T-helper 17 cell (primary cell): ENCODE measurements at places on chromosomes 6 and 20. TPM values are rescaled to one million over a fixed set of nuclear protein-coding genes. Genes with fewer than 3 reads are reported as not detected.

DNA sequence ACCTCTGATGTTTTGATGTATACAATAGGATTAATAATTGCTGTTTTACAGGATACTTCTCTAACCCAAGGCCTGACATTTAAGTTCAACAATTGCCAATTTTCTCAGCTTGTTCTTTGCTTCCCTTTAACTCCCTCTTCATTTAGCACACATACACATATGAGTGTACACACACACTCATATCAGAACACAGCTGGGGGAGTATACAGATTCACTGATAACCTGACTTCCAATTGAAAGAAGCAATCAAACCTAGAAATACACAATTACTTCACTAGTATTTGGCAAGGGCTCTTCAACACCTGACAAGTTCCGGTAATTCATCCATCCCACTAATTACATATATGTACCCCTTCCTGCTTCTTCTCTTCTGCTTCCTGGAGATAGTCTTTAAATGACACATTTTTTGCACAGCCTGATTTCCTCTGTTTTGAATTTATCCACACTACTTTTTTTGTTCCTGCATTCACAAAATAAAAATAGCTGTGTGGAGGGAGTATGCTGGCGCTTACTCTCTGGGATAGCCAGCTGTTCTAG lies 11.2 kb downstream of the UST start:
- H3K4me1 ChIP-seq = peaks cover 55% of the 10 kb centered on the region
- no peak for DNase-seq
- peak overlapping the region; percentile 99 for H3K27ac ChIP-seq
- H3K27me3 ChIP-seq = no peaks in the 10 kb centered on the region
- no peaks in the 10 kb centered on the region for H3K36me3 ChIP-seq

- no peaks in the 10 kb centered on the region for H3K36me3 ChIP-seq
- DNase-seq = no peak
- H3K4me1 ChIP-seq = peaks cover 5% of the 10 kb centered on the region
- H3K27me3 ChIP-seq = no peaks in the 10 kb centered on the region
- no peak overlapping the region for H3K27ac ChIP-seq
Observed at GRCh38 chr6:34174846-34175399, 29.0 kb upstream of the GRM4 start.

DNA sequence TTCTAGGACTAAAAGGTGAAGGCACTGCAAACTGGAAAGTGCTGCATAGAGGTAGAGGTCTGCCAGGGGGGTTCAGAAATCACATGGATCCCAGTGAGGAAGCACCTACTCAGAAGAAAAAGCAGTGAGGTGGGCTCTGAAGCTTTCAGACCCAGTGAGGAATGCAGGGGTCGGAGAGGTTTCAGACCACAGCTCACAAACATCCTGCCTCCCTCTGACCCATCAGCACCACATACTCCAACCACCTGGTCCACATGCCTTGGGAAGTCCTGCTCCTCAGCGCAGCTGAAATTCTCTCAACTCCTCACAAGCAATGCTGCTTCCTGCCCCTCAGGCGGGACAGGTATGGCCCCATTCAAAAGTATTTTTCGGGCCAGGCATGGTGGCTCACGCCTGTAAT lies 20.2 kb downstream of the MRPL14 start:
- no peak overlapping the region for H3K27ac ChIP-seq
- no peaks in the 10 kb centered on the region for H3K27me3 ChIP-seq

DNA sequence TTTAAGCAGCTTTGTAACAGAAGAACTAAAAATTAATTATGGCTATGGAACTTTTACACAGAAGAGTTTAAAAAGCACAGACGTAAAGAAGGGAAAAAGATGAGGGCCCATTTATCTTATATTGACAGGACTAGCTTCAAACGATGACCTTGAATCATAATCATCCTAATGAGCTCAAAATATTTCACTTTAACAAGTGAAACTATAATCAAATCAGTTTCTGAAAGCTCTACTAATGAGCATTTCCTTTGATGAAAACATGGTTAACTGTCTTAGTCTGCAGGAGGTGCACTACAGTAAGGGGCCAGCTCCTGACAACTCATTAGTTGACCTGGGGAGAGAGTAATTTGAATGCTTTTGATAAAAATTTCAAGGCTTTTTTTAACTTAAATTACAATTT lies 228.0 kb upstream of the DEFB112 start:
- H3K27ac ChIP-seq = no peak overlapping the region
- H3K4me1 ChIP-seq = no peaks in the 10 kb centered on the region
- no peaks in the 10 kb centered on the region for H3K36me3 ChIP-seq
- no peak overlapping the region for H3K4me3 ChIP-seq

DNA sequence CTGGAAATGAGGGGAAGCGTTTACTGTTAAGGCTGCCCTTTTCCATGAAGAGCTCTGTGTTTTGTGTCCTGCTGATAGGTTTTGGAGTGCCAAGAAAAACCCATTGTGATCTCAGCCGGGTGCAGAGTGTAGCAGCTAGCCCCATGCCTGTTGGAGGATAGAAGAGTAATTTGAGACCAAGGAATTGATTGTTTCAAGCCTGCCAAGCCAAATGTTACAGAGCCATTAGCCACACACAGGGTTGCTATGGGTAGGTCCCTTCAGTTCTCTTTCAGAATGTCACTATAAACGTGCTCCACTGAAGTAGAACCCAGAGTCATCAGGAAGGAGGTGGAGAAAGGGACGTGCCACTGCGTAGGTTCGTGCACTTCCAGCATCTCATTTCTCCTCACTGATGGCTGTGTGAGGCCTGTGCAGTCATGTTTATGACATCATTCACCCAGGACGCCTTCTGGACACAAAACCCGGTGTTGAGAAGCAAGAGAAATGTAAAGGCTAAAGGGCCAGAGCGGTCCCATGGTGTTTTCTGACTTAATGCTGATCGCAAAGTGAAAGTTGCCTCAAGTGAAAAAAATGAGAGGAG lies 6.6 kb downstream of the GMPR start:
- no peak overlapping the region for H3K27ac ChIP-seq
- H3K4me3 ChIP-seq = no peak overlapping the region

DNA sequence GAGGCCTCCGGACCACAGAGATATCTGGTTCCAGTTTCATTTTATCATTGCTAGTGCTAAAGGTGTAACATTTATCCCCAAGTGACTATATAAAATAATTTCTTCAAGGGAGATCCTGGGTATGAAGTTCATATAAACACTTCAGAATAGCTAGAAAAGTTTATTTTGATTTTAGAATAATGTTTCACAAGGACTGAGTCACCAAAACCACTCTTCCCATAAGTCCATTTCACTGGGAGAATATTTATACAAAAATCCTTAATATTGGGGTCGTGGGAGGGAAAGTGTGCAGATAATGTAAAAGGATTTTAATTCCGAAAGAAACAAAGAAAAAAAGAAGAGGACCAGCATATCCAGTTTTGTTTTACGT lies 128.1 kb downstream of the ISM1 start:
- no peak overlapping the region for H3K4me3 ChIP-seq
- H3K36me3 ChIP-seq = no peaks in the 10 kb centered on the region
- H3K27me3 ChIP-seq = no peaks in the 10 kb centered on the region
- DNase-seq = no peak
- H3K4me1 ChIP-seq = no peaks in the 10 kb centered on the region

GRCh38 chr6:99030915-99031314 lies 83.2 kb upstream of the FBXL4 start:
- H3K27ac ChIP-seq = no peak overlapping the region
- no peaks in the 10 kb centered on the region for H3K4me1 ChIP-seq
- no peak overlapping the region for H3K4me3 ChIP-seq
- DNase-seq = no peak
- no peaks in the 10 kb centered on the region for H3K36me3 ChIP-seq

DNA sequence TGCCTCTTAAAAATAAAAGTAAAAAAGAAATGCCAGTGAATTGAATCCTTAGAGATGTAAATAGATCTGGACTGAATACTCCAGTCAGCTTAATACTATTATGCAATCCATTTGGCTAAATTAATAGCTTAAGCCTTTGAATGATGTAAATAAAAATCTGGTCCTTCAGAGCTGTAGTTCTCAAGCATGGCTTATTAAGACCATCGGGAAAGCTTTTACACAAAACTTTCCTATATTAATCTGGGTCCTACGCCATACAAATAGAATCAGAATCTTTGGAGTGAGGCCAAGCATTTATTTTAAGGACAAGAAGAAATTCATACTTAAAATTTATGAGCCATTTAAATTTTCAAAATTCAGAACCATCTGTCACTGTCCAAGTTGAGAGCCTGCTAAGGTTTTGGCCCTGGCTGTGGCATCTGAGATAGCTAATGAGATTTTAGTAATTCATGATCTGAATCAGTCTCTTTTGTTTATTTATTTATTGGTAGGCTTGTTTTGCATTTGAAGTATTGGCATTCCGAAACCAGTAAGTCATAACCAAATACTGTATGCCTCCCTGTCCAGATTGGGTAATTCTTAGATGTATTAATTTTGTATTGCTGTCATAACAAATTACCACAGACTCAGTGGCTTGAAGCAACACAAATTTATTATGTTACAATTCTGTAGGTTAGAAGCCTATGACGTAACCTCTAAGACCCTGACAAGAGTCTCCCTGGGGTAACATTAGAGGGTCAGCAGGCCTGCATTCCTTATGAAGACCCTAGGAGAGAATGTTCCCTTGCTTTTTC lies 228.1 kb upstream of the RAB32 start:
- no peak overlapping the region for H3K27ac ChIP-seq
- no peaks in the 10 kb centered on the region for H3K4me1 ChIP-seq
- no peak for DNase-seq
- H3K4me3 ChIP-seq = no peak overlapping the region
- H3K36me3 ChIP-seq = no peaks in the 10 kb centered on the region
- H3K27me3 ChIP-seq = no peaks in the 10 kb centered on the region

DNA sequence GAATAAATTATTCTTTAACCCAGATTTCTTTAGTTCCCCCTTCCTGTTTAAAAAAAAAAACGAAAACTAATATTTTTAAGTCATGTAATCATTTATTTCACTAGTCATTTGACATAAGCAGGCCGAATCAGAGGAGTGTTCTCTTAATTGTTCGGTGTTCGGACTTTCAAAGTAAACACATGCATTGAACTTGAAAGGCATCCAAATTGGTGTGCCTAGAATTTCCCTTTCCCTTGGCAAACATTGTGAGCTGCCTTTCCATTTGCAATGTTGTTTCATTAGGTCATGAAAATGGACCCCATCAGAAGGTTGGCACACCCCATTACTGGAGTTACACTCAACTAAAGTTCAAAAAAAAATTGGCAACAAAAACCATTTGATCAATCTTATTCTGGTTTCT lies 283.0 kb upstream of the MARCKS start:
- H3K4me1 ChIP-seq = no peaks in the 10 kb centered on the region
- H3K27ac ChIP-seq = no peak overlapping the region
- no peak for DNase-seq
- H3K36me3 ChIP-seq = no peaks in the 10 kb centered on the region

- no peak overlapping the region for H3K27ac ChIP-seq
- no peaks in the 10 kb centered on the region for H3K27me3 ChIP-seq
- DNase-seq = no peak
- H3K36me3 ChIP-seq = no peaks in the 10 kb centered on the region
- no peak overlapping the region for H3K4me3 ChIP-seq
Observed at GRCh38 chr6:22596011-22596410, 26.6 kb downstream of the HDGFL1 start.

DNA sequence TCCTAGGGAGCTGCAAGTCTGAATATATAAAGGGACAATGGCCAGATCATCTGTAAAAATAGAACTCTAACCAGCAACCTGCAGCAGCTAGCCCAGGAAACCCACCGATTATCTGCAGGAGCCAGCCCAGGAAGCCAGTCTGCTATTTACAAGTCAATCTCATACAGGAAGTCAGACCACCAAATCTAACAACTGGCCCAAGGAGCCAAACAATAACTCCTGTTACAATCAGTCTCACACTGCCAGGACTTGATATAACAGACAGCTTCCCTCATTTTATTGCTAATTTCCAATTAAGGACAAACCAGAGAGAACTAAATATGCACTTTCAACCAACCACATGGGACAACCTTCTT lies 14.4 kb upstream of the RIN2 start:
- H3K4me1 ChIP-seq = no peaks in the 10 kb centered on the region
- H3K4me3 ChIP-seq = no peak overlapping the region
- peaks cover 31% of the 10 kb centered on the region for H3K27me3 ChIP-seq
- H3K27ac ChIP-seq = no peak overlapping the region

DNA sequence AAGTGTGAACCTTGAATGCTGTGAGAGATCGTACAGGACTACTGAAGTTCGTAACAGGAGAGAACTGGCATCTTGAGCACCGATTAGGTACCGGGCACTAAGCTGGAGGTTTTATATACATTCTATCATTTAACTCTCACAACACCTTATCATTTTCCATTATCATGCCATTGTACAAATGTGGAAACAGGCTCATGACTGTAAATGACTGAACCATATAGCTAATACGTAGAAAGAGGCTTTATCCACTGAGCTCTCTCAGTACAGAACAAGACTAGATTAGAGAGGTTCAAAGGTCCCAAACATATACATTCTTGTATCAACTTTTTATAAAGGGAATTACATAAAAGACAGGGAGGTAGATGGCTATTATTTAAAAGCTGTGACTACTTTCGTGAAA lies 130.6 kb downstream of the CEP57L1 start:
- H3K27me3 ChIP-seq = peaks cover 5% of the 10 kb centered on the region
- no peak overlapping the region for H3K4me3 ChIP-seq
- peaks cover 10% of the 10 kb centered on the region for H3K4me1 ChIP-seq
- no peak overlapping the region for H3K27ac ChIP-seq
- H3K36me3 ChIP-seq = peaks cover 2% of the 10 kb centered on the region
- DNase-seq = no peak

The POM121L2 gene
- total RNA-seq = not detected
